ENCODE measurements at places on chromosomes 16 and 17.

- DNase-seq, result no peak
Measured at GRCh38 chr17:681738-682529, 32.7 kb downstream of the VPS53 start.

DNA sequence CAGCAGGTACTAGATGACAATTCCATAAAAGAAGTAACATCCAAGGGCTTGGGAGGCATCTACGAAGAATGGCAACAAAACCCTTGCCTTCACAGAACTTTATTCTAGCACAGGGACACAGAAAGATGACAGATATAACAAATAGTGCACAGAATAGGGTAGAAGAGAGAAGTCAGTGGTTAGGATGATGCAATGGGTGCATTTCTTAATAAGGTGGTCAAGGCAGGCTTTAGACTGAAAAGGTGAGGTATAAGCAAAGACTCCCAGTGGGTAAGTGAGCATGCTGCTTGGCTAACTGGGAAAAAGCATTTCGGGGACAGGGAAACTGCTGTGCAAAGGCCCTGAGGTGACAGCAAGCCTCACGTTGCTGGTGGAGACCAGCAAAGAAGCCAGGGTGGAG, 175.9 kb downstream of the XYLT1 start:
- no peak for DNase-seq

DNA sequence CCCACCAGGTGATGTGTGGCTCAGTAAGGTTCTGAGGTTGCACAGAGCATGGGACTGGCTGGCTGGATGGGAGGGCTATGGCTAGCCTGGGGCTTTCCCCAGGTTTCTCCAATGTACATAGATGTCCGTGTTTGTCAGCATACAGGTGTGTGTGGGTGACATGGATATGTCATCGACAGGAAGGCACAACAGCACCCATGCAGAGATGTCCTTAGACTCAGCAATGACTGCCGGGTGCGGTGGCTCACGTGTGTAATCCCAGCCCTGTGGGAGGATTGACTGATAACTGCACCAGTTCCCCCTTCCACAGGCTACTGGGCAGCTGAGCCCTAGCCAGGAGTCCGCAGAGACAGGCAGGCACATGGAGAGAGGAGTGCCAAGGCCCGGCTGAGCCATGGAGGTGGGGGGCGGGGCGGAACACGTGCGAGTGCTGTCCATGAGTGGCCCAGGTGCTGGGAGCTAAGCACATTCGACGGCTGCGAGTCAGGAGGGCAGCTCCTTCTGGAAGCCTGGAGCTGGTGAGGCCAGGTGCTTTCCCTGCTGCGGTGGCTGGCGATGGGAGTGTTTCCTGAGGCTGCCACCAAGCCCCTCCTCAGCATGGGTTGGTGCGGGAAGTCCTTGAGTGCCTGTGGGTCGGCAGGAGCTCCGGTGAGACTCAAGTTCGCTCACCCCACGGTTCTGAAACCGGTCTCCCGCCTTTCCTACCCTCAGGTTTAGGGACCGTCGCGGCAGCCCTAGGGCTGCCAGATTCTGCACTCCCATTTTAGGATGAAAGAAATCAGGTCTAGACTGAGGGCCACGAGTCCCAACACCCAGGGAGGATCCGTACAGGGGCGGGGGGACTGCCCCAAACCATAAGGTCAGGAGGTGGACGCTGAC, 858 bp upstream of the ASPSCR1 start:
- peak; percentile 67 for DNase-seq

- no peak for DNase-seq
Measured at GRCh38 chr16:54110016-54110981, 176.3 kb downstream of the IRX3 start.

GRCh38 chr16:1950047-1950446, 4.4 kb downstream of the RPL3L start:
- no peak for DNase-seq

GRCh38 chr17:59892924-59893675, at the start of the genes RPS6KB1 and TUBD1:
TSS of gene RPS6KB1 (plus strand) at chr17:59893121. CDS start at chr17:59893185, 64 bp downstream.
TSS of gene TUBD1 (minus strand) at chr17:59892943. CDS start at chr17:59891002, 1,941 bp downstream.
- DNase-seq, result peak; percentile 96

GRCh38 chr16:28010671-28011070, 52.8 kb downstream of the GSG1L start:
- no peak for DNase-seq
